ENCODE measurements at places on chromosomes 3 and 15.

DNA sequence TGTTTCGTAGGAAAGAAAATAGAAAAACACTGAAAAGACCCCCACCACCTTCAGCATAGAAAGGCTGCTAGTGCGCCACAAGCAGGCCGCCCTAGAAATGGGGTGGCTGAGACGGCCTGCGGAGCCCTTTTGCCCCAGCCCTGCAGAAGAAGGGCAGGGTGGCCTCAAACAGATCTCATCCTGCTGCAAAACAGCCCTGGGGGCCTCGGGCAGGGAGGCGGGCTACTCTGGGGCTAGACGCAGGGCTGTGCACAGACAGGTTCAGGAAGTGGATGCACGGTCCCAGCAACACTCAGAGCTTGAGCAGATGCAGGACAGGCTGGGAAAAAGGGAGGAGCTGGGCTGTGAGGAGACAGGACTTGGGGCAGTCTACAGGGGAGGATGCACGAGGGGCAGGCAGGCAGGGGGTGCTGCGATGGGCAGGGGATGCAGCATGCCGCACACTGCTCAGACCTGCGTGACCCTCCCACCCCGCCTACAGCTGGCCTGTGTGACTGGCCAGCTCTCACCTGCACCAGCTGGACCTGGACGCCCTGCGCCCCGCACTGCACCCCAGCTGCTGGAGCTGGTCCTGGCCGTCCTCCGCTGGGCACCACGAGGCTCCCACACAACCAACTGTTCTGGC is 34.3 kb downstream of the ZXDC start:
- DNase-seq: no peak

DNA sequence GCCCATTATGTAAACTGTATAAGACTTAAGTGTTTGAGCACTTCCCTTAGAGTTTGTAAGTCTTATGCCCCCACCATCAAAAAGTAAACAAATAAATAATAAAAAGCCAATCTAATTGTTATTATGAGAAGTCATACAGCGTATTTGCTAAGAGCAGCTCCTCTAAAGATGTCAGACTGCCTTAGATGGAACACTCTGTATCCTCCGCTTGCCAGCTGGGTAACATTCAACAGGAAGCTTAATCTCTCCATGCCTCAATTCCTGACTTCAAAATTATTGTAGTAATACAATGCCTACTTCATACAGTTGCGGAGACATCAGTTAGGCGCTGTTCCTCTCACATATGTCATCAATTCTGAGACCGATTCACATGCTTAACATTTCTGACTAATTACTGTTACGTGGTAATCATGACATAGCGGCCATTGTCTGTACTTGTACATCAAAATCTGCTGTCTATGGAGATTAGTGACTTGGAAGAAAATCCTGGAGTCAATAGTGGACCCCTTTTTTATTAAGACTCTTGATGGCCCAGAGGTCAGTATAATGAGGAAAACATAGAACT is 417.7 kb downstream of the LPP start:
- no peak for DNase-seq

GRCh38 chr15:68259883-68260282 is 17.7 kb upstream of the FEM1B start:
- DNase-seq: no peak

- no peak for DNase-seq
These were observed 88.2 kb downstream of the FAM43A start for GRCh38 chr3:194773771-194774455.

DNA sequence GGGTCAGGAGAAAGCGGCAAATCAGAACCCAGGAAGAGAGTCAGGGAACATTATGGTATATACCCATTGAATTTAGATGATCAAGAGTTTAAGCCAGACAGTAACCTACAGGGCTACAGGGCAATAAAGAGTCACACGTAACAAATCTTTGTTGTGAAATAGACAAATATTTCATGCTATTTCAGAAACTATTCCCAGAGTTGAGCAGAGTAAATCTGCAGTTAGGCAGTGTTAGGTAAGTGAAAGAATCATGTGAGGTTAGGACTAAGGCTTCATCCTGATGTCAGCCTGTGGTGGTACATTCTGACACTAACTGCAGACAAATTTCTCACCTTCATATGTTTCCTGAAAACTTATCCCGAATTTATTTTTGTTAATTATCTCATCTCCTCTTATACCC is 153.0 kb downstream of the UBE2E2 start:
- no peak for DNase-seq

DNA sequence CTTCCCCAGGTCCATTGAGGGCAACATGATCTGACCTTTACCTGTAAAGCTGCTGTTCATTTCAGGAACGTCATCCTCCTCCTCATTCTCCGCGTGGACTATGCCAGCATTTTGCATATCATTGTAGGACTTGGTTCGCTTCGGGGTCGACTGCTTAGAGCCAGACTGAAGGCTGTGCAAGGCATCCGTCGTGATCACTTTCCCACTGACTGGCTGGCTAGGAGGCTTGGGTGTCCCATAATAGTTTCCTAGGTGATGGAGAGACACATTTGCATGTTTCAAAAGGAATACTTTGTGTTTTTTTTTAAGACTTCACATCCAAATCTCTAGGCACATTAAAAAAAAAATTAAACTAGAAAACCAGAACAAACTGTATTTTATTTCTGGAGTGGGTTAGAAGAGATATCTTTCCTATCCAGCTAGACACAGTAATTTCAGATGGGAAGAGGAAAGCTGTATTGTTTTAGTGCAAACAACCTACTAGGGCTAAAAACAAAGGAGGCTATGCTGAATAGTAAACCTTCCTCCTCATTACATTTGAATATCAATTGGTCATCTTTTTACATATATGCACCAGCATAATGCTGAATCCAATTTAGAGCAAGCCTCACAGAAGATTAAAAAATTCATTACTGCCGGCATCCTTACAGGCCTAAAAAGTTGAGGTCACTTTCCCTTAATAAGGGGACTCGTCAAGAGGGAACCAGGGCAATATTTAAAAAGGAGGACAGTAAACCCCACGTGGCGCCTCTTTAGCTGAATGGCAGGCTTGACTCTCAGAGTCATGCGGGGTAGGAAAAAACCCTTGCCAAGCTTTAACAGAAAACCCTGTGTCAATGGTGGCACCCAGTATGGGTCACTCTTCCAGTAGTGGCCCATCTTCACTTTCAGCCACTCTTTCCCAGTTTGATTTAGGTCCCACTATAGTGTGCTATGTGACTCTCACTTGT is 559.9 kb downstream of the MAGI1 start:
- no peak for DNase-seq

- DNase-seq: no peak
These were observed 405.9 kb upstream of the TBL1XR1 start for GRCh38 chr3:177603148-177603603.

GRCh38 chr15:77118882-77119321 is 48.0 kb upstream of the TSPAN3 start:
- no peak for DNase-seq

DNA sequence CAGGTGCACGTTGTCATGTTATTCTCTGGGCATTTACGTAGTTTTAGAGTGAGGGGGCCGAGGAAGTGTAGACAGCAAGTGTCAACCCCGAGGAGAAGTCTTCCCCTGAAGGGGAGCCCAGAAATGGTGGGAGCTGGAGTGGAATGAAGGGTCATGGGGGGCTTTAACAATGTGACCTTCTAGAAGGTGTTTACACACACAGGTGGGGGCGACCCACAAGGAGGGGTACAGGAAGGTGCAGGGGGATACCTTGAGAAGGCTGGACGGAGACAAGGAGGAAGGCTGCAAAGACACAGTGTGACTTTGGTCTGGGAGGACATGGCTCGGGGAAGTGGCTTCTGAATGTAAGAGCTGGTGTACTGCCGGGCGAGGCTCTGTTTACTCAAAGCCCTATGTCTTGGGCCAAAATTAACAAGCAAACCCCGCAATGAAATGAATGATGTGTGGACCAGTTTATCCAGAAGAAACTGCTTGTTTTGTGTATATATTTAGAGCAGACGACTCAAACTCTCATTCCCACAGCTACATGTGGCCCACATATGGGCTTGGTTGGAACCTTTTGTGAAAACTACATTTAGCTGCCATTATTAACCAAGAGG is 18.7 kb downstream of the TRPM1 start:
- DNase-seq: no peak

DNA sequence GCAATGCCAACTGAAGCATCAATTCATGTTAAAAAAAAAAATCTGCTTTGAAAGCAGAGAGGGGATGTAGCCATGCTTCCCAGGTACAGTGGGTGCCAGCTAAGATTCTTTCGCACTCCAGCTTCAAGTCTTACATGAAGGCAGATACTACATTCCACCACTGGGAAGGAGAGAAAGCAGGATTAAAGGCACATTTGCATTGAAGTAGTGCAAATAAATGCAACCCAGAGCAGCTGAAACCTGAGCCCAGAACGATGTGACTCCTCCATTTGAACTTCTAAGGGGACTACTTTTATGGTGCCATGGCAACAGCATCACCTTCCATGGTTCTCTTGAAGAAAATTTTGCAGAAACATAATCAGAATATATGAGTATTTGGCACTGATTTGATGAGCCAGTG is 19.1 kb upstream of the GJD2 start:
- DNase-seq: no peak

- no peak for DNase-seq
These were observed 70.5 kb downstream of the RPL39L start for GRCh38 chr3:187068787-187069186.

DNA sequence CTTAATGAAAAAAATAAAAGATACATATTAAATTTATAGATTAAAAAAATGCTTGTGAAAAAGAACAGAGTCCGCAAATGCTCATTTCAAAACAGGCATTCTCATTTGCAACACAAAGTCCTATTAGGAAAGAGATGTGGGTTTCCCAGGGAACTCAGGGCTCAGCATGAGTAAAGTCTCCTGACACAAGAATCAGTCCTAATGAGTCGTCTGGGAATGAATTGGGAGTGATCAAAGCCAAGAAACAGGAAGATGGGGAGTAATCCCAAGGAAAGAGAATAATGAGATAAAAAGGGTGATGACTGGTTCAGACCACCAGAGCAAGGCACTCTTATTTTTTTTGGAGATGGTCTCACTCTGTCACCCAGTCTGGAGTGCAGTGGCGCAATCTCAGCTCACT is 443.7 kb downstream of the NR2F2 start:
- DNase-seq: no peak

GRCh38 chr3:16211176-16211904 is 36.9 kb downstream of the GALNT15 start:
- DNase-seq: no peak

DNA sequence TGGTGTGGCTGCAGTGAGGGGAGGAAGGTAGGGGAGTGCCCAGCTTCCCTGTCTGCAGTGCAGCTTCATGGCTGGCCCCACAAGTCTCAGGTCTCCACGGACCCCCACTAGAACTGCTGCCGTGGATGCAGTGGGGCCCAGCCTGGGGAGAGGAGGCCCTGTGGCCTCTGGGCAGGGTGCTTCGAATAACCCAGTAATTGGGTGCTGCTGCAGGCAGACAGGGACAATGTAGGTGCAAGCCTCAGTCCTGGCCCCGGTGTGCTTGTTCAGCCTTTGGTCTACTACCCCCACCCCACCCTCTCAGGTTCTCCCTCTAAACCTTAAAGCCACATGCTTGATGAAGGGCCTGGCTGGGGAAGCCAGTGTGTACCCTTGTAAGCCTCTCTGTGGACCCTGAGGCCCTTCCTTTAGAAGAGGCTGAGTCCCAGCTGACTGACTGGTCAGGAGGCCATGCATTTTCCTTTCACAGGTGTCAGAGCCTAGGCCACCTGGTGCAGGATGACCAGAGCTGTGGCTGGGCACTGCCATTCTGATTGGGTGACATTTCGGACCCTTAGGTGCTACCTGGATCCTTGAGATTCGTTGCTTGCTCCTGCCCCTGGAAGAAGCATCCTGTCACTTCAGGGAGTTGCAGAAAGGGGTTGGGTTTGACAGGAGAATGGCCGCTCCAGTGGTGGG is 21.1 kb upstream of the EXOG start:
- DNase-seq: no peak

DNA sequence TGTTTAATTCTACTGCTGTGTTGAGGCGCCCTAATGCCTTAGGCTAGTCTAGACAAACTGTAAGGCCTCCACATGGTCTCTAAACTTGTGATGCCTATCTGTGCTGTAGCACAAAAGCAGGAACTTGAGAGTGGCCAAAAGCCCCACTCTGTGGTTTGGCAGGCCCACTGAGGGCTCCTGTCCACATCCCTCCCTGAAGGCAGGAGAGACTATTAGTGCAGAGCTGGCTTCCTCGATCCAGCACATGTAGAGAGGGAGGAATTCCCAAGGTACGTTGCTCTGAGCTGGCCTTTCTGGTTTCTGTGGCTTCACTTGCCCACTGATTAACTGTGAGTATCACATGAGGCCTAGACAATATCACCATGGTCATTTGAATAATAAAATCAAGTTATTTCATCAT is 90.6 kb downstream of the POLR2M start:
- no peak for DNase-seq

DNA sequence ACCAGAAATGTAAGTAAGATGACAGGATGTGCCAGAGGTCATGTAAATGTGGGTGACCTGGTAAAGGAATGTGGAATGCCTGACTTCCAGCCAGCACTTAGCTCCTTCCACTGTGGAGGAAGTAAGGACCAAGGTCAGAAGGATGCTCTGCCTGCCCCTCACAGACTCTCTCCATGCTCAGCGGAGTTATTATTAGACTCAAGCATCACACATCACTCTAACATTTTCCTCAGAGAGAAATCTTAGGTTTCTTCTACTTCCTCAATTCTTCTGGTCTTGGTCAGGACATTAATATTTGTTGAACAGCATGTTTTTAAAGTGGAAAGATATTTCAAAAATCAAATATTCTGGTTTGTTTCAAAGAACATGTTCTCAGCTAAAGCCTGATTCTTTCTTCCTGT is 231.4 kb upstream of the WNT5A start:
- DNase-seq: no peak

- no peak for DNase-seq
These were observed 1.7 kb downstream of the KLHL25 start for GRCh38 chr15:85792912-85793590.

DNA sequence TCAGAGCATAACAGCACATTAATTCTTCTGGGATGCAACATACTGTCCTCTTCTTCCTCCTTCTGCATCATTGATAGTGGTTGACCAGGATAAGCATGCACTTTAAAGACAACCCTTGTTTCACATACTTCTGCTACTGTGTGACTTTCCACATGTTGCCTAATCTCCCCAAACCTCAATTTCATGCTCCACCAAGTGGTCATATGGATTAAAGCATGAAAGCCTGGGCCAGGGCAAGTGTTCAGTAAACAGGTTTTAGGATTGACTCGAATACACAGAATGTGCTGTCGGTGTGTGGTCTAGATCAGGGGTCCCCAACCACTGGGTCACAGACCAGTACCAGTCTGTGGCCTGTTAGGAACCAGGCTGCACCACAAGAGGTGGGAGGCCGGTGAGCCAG is 22.5 kb upstream of the BFSP2 start:
- no peak for DNase-seq

- DNase-seq: no peak
These were observed 656.3 kb downstream of the RBMS3 start for GRCh38 chr3:29937185-29937584.

GRCh38 chr3:38707730-38708129 is 58.2 kb upstream of the SCN5A start:
- DNase-seq: no peak

- no peak for DNase-seq
These were observed 2.0 kb downstream of the PXYLP1 start for GRCh38 chr3:141233457-141234161.

All from cortex of kidney (tissue), 1 donor.